ENCODE measurements at places on chromosomes 13 and 19. TPM values are rescaled to one million over a fixed set of nuclear protein-coding genes. Genes with fewer than 3 reads are reported as not detected.

NOTCH3 gene
- 21.9 TPM for polyA plus RNA-seq

ZNF497 gene
- 0.08 TPM for polyA plus RNA-seq

PRR12 gene
- 8.0 TPM for polyA plus RNA-seq

C19orf85 gene
- polyA plus RNA-seq, result not detected

MBD3L3 gene
- polyA plus RNA-seq, result not detected

CYP4F8 gene
- not detected for polyA plus RNA-seq

ZNF221 gene
- polyA plus RNA-seq, result 2.4 TPM

ZNF492 gene
- polyA plus RNA-seq, result 0.06 TPM

CGB8 gene
- polyA plus RNA-seq, result not detected

EID2B gene
- 2.2 TPM for polyA plus RNA-seq

RCBTB1 gene
- polyA plus RNA-seq, result 8.5 TPM

NTF4 gene
- polyA plus RNA-seq, result 0.76 TPM

C19orf67 gene
- not detected for polyA plus RNA-seq

- DNase-seq, result no peak
Observed at GRCh38 chr19:17073869-17074633, 1.2 kb downstream of the HAUS8 start.

GRCh38 chr19:14363183-14364097, 17.8 kb upstream of the ADGRE5 start:
- DNase-seq, result peak; percentile 91

- DNase-seq, result peak; percentile 85
Observed at GRCh38 chr19:15251010-15251748, 18.9 kb upstream of the EPHX3 start.

DNA sequence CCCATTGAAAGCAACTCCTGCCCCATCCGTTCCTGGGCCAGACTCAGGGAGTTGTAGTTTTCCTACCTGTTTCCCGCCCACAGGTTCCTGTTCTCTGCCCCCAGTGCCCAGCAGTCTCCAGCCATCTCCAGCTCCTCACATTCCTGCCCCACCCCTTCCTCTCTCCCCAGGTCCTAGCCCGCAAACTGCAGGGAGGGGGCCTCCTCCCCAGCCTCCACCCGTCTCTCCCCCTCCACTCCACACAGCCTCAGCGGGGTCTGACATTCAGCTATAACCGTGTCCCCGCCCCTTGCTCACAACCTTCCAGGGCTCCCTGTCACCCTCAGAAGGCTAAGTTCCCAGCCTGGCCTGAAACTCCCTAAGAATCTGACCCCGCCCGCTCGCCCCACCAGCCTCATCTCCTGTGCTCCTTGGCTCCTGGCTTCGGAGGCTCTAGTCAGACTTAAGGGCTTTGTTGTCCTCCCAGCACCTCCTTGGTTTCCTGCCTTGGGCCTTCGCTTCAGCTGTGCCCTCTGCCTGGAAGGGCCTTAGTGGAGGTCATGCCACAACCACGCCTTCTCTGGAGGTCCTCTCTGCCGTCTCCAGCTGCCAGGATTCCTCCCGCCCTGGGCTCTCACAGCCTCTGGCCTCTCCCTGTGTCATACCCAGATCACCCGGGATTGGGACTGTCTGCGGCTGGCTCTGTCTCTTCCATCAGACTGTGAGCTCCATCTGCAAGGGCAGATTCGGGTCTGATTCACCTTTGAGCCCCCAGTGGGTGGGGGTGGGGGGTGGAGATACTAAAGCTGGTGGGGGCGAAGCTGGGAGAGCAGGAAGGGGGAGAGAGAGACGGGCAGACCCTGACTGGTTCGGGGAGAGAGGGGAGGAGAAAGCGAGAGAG, 5.1 kb upstream of the SPACA6 start:
- DNase-seq, result peak; percentile 83

DNA sequence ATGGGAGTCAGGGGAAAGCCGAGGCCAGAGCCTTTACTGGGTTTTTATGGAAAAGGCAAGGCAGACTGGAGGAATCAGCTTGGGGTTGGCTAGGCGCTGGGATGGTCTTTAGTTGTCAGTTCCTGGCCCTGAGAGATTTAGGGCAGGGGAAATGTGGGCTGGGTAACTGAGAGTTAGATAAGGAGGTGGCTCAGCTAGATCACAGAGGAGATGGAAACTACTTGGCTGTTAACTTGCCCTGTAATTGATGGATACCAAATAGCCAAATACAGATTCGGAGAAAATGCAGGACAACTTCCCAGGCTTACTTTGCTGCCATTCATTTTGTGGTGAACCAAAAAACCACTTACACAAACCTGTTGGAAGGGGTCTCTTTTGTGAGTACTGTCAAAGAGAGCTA, 54.0 kb downstream of the LRCH1 start:
- DNase-seq, result no peak

DNA sequence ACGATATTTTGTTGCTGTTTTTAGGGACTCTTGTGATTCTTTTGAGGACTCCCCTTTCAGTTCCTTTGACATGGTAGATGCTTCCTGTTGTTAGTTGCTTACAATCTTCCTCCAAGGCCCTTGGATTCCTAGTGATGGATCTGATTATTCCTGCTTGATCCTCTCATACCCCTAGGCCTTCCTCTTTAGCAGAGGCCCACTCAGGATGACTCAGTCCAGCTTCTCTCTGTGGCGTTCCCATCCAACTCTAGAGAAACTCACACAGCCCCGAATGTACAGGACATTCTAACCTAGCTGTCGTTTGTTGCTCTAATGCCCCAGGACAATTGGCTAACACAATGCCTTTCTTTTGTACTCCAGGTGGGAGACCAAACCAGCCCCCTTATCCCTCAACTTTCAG, 191.4 kb downstream of the POSTN start:
- DNase-seq, result no peak

DNA sequence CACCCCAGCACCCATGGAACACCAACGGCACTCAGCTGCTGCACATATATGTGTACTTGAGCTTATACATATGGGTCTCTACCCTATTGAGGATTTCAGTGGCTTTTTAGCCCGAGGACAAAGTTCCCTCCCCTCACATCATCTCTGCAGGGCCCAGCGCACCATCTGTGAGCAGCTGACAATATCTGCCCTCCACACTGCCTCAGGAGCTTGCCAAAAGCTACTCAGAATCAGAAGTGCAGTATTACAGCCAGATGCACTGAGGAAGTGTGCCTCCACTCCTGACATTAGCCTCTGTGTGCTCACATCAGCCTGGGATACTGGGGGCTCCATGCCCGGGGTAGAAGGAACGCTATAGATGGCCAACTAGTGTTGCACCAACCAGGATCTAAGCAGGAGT, 903.9 kb downstream of the UQCRFS1 start:
- DNase-seq, result no peak

GRCh38 chr19:38288123-38288855, 15.8 kb upstream of the C19orf33 start:
- DNase-seq, result peak; percentile 48

DNA sequence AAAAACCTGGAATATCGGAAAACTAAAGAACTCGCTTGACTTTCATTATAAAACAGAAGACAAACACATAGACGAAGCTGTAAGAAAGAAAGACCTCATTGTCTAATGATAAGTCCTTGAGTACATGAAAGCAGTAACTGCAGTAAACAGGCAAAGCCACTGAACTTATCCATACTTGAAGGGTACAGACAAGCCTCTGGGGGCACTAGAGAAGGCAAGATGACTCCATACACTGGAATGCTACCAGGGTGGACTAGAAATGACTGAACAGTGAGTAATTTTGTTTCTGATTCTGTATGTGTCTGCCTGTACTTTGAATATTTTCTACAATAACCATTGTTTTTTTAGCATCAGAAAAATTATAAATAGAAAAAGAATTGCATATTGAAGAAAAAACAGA, 507.9 kb downstream of the UQCRFS1 start:
- no peak for DNase-seq

DNA sequence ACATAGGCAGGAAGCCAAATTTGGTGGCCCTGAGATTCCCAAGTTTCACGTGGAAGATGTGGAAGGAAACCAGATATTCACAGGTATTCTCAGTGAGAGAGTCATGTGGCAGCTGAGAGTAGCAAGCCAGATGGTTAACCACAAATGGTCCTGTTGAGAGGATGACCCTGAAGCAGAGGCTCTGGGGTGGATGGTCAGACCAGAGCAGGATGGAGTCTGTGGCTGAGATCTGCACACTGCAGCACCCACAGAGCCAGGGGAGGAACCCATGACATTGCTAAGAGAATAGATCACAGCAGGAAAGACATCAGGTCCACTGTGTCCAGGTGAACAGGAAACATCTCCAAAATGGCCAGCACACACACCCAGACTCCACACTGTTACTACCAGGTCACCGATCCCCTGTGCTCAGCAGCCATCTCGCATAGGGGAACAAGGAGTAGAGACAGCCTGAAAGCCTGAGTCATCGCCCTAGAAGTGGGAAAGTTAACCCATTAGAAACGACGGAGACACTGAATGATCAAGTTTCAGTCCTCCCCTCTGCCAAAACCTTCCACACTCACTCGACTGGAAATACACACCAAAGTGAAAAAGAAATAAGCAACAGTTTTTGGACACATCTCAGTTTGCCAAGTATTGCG, 160.0 kb downstream of the RBM26 start:
- no peak for DNase-seq

- DNase-seq, result no peak
Observed at GRCh38 chr19:32457571-32458158, 52.1 kb downstream of the DPY19L3 start.

DNA sequence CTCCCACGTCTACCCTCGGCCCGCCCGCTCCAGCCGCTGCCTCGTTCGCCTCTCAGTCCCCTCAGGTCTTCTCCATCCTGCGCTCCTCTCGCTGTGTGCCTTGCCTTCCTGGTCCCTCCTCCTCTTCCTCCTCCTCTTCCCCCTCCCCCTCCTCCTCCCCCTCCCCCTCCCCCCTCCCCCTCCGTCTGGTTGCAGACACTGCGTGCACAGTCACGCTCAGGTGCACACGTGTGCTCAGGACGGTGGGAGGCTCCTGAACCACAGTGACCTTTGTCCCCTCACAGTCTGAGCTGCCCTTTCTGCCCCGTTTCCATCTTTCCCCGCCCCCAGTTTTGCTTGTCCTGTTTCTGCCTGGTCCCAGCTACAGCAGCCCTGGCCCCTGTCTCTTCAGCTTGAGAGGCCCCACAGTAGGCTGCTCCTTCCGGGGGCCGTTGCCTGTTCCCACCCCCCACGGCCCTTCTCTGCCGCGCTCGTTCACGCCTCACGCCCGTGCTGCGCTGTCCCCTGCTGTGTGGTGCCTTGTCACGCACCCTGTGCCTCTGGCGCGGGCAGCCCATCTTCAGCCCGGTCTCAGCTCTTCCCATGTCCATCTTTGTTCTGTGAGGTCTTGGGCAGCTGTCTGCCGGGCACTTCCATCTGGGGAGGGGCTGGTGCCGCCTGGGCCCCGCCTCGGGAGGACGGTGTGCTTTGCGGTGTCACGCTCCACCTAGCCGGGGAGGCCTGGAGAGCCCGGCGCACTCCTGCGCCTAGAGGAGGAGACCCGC, 13.8 kb upstream of the RPS15 start:
- no peak for DNase-seq

GRCh38 chr19:45322311-45322710, 364 bp downstream of the CKM start:
- DNase-seq, result no peak

DNA sequence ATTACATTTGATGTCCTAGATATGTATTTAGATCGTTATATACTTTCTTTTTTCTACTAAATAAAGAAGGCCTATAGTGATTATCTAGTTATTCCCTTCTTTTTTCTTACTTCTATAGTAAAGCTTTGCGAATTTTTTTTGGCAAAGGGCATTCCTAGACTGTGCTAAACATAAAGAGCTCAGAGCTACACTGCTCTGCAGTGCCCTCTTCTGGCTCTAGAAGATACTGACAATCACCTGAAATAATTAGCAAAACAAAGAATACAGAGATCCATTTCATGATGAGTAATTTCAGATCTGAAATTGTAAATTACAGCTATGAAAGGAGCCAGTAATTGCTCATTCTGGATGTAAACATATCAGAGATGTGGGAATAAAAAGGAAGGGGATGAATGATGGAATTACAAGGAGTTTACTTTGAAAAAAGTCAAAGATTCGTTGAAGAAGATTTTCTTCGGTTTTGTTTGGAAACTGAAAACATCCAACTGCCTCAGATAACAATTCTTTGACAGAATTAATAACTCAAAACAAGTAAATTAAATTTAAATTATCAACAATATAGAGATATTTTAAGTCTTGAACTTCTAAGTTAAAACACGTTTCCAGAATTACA, 288.5 kb downstream of the NALCN start:
- no peak for DNase-seq

- no peak for DNase-seq
Observed at GRCh38 chr13:44292545-44292944, 81.1 kb upstream of the SERP2 start.

GRCh38 chr19:47228937-47229675, 1.9 kb downstream of the BBC3 start:
- DNase-seq, result no peak

- peak; percentile 28 for DNase-seq
Observed at GRCh38 chr13:60869941-60870613, 473.1 kb downstream of the TDRD3 start.

- peak; percentile 62 for DNase-seq
Observed at GRCh38 chr13:97235549-97236231, 13.6 kb downstream of the MBNL2 start.

GRCh38 chr13:32255724-32256109, 59.4 kb downstream of the ZAR1L start:
- no peak for DNase-seq

GRCh38 chr13:90015565-90016507, 1331.7 kb upstream of the MIR17HG start:
- DNase-seq, result no peak

GRCh38 chr13:50386541-50387050, 371.4 kb downstream of the KCNRG start:
- no peak for DNase-seq

GRCh38 chr19:34504809-34505291, 23.3 kb downstream of the WTIP start:
- DNase-seq, result no peak

GRCh38 chr19:17294051-17294891, 9.0 kb downstream of the ABHD8 start:
- DNase-seq, result no peak

GRCh38 chr13:61935710-61936109, 520.1 kb upstream of the PCDH20 start:
- DNase-seq, result no peak

DNA sequence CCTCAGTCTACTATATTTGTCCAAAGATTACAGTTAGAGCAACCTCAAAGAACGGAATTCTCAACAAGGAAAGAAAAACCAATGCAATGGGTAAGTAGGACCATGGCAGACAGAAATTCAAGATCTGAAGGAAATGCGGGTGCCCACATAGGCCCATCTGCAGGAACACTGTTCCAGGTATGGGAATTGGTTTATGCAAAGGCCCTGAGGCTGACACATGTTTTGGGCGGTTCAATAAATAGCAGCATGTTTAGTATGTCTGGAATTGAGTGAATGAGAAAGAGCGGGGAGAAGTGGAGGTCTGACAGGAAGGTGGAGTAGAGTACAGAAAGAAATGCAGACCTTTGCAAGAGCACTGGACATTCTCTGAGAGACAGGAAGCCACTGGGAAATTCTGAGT, 164.7 kb upstream of the KLF12 start:
- DNase-seq, result no peak

Data from heart left ventricle (tissue), 16 donors.